ENCODE measurements at places on chromosomes 6 and 20. TPM values are rescaled to one million over a fixed set of nuclear protein-coding genes. Genes with fewer than 3 reads are reported as not detected.

SUMO4 gene
- total RNA-seq, result 1.1 TPM

SNX5 gene
- total RNA-seq, result 29.2 TPM

WFDC6 gene
- total RNA-seq, result not detected

EYA2 gene
- 1.6 TPM for total RNA-seq

OR12D3 gene
- not detected for total RNA-seq

MYLK4 gene
- total RNA-seq, result 0.25 TPM

SLC35B2 gene
- 18.4 TPM for total RNA-seq

GINS1 gene
- 0.58 TPM for total RNA-seq

XKR7 gene
- not detected for total RNA-seq

BPIFB4 gene
- total RNA-seq, result not detected

BHLHE23 gene
- not detected for total RNA-seq

ELOVL4 gene
- not detected for total RNA-seq

All from left lobe of liver (tissue), 2 donors.